ENCODE measurements at places on chromosomes 6 and 20.

GRCh38 chr6:53134601-53135235, 13.9 kb downstream of the GCM1 start:
- DNase-seq = no peak

DNA sequence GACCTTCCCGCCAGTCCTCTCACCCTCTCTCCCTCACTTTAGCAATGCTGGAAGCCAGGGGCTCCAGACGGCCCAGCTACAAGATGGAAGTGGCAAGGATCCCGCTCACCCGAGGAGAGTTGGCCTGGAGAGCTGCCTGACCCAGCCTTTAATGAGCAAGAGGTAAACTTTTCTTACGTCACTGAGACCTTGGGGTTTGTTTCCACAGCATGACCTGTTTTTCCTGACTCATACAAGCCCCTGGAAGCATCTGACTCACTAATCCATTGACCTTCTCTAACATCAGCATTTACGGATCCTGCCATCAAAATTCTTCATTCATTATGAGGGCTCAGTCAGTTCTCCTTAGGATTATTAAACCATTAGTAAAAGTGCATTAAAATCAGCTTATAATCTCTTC, 120.4 kb downstream of the MYLK4 start:
- DNase-seq = peak; percentile 93

GRCh38 chr6:13116155-13116554, 212.2 kb downstream of the TBC1D7 start:
- DNase-seq = no peak

DNA sequence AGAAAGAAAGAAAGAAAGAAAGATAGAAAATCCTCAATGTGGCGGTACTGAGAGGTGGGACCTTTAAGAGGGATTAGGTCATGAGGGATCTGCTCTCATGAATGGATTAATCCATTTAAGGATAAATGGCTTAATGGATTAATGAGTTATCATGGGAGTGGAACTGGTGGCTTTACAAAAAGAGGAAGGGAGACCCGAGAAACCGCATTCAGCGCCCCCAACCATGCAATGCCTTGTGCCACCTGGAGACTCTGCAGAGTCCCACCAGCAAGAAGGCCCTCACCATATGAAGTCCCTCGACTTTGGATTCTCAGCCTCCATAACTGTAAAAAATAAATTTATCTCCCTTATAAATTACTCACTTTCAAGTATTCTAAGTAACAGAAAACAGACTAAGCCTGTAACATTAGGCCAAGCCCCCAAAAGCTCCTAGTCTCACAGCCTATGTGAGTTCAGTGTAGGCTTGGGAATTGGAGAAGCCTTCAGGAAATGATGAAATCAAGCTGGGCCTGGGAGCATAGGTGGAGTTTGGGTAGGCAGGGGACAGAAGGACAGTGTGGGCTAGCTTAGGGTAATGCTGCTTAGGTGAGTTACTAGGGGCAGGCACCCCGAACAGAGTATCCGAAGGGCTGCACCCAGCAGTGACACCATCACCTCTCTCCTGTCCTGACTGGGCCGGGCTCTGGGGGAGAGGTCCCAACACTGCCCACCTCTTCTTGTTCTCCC, 36.2 kb upstream of the RNF24 start:
- DNase-seq = no peak

- DNase-seq = no peak
These were observed 1.7 kb upstream of the KIF25 start for GRCh38 chr6:167995731-167996151.

- no peak for DNase-seq
These were observed 48.3 kb downstream of the GJA10 start for GRCh38 chr6:89942601-89943000.

- no peak for DNase-seq
These were observed 26.8 kb upstream of the GATA5 start for GRCh38 chr20:62502496-62503095.

DNA sequence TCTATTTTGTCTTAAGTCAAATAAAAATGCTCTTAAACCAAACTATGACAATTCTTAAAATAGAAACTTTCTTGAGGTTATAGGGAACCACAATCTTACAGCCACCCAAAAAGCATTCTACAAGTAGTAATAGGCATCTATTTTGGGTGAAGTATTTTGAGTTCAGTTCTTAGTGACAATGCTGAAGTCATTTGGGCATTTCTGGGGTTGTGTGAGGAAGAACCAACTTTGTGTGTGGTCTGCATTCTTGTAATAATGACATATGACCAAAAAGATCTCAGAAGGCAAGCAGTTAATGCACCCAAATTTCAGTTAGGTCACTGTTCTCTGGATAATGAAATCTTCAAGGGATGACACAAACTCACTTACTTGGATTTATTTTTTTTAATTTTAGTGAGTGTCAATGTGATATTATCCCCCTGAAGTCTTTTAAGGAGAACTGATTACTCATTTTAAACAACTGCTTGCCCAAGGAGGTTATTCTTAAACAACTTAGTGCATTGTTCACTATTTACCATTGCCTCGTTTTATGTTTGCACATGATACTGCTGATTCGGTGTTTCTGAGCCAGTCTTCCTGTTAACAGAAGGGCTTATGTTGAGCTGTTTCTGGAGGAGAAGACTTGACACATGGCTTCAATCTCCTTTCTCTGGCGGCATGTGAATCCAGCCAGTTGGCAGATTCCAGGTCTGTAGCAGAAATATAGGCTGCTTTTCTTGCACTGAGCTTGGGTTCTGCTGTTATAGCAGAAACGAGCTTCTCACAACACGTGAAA, 618.9 kb downstream of the BCKDHB start:
- DNase-seq = no peak

- no peak for DNase-seq
These were observed 103.4 kb downstream of the SCML4 start for GRCh38 chr6:107720717-107721116.

DNA sequence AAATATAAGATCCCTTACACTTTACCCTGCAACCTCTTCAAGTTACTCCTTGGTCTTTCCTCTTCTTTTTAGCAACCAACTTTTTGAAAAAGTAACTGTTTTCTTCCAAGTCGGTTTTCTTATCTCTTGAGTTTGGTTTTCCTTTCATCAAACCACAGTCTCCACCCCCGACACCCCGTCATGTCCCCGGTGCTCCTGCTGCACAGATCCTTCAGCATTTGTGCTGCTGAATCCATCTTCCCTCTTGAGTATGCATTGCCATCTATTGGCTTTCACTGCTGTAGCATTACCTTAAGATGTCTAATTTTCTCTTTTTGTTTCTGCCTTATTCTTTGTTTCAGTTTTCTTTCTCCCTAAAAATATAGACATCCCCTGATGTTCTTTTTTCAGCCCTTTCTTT, 11.9 kb upstream of the TNFRSF21 start:
- DNase-seq = no peak

DNA sequence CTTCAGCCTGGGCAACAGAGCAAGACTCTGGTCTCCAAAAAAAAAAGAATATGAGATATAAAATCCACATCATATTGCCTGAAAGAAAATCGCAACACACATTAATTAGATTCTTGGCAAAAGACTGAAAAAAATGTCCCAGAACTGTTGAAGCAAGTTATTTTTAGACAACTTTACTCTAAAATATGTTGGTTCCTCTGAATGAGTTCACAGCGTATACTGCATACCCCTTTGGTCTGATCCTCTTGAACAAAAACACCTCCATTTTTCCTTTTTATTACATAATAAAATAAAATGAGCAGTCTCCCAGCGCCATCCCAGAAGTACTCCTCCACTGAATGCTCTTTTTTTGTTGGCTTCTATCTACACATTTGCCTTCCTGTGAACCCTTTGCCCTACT, 126.0 kb upstream of the TMEM170B start:
- DNase-seq = no peak

DNA sequence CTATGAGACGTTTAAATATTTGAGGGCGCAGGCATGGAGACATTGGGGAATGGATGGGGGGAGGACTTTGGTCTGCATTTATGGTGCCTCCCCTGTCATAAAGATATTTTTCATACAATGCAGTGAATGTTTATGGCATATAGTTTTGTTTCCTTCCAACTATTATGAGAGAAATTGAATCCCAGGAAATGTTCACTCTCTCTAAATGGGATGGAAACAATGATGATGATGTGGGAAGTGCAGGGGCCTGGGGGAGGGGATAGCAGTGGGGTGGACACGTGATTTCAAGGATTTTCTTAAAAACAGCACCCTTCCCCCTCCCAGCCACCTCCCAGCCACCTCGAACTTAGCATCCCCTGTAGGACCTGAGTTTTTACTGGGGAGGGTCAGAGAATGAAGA, 69.9 kb downstream of the TOX2 start:
- DNase-seq = no peak

- no peak for DNase-seq
These were observed 68.7 kb downstream of the SYCP2 start for GRCh38 chr20:59864726-59865125.

- DNase-seq = no peak
These were observed 237.8 kb upstream of the PMEPA1 start for GRCh38 chr20:57947421-57948179.

GRCh38 chr6:20203561-20204511, 8.4 kb downstream of the MBOAT1 start:
- DNase-seq = no peak

DNA sequence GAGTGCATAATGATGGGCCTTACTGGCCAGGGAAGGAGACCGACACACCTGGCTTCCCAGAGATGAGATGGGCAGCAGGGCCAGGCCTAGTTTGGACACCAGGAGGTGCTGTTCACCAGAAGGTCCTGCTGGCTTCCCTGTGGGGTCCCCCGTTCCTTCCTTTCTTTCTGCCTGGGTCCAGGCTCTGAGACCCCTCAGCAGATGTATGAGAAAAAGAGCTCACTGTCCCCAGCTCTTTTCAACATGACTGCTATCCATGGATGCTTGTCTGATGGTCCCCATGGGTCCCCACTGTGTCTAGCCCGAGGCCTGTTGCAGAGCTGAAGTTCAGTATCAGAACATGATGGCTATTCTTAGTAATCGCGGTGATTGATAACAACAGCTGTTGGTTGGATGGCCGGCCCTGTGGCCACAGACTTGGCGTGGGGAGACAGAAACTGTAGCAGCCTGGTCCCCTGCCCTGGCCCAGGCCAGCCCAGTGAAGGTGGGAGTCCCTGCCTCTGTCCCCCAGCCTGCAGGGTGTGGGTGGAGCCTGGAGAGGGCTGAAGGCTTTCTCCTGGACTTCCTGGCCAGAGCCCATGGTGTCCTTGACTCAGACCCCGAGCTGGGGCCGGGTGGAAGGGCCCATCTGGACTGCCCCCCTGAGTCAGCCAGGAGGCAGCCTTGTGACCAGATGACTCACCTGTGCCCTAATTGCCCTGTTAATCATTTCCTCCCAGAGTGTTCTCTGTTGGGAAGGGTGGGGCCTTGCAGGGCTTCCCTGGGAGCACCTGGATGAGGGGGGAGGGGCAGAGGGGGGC, 9.9 kb upstream of the BAK1 start:
- peak; percentile 57 for DNase-seq

DNA sequence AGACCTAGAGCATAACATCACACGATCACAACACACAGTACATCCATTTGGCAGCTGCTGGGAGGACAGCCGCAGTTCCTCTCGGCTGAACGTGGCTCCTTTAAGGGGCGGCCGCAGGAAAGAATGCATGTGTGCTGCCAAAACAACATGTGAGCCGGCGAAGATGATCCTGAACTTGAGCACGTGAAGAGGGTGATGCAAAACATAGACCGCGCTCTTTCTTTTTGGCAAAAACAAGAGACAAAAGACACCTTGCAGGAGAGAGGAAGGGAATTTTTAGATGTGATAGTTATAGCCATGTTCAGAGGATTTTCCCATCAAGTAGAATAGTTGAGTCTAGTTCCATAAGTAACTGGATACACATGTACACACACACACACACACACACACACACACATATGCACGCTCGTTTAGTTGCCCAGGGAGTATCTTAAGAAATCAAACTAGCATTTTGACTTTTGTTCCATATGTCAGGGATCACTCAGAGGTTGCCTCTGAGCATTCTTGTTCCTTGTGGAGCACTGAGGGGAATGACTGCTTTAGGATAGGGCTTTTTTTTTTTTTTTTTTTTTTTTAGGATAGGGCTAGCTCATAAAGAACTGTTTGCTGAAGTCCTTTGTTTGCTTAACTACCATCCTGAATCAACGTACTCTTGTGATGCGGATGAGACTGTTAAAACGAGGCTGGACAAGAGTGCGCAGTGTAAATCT, 21.7 kb upstream of the RANBP9 start:
- DNase-seq = peak; percentile 93

DNA sequence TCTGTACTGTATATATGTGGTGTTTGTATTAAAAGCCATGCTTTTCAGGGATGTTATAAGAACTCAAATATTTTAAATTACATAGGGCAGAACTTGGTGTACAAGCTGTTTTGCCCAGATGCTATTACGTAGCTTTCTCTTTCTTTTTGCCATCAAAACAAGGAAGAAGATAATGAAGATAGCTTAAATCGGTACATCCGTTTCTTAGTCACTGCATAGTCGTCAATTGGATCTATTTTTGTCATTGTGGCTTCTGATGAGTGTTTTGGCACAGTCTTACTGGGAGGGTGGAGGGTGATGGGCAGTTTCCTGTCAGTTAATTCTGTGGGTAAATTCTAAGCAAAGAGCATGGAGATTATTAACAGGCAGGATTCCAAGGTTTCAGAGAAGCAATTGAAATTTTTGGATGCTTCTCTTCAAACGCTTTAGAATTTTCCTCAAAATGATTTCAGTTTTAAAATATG, 649.1 kb upstream of the GJE1 start:
- DNase-seq = peak; percentile 50

DNA sequence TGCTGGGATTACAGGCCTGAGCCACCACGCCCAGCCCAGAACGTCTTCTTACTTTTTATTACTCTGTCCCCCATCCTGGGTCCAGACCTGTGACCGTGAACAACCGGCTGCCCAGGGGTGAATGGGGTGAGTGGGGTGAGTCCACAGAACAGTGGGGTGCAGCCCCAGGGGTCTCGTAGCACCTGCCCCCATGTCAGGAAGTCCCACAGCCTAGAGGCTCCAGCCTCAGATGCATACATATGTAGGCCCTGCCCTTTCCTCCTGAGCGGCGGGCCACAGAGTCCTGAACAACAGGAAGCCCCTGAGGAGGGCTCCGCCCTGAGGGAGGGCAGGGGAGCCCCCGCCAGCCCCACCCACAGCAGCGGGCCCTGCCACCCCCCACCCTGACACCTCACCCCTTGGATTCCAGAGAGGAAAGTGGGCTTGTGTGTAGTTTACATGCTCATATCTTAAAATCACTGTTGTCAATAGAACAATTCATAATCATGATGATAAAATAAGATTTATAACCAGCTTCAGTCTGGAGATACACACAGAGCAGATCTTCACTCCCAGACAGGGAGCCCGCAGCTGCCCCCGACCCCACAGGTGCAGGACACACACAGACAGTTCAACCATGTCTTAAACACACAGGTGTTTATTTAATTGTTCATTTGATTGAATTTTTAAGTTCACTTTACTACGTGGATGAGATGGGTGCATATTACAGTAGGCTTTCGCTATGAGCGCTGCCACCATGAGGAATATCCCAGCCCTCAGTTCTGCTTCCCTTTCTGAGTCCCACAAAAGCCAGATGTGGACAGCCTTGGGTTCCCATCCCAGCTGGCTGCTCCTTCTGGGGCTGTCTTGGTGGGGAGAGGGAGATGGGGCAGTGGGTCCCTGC, 12.4 kb upstream of the GMEB2 start:
- DNase-seq = no peak

GRCh38 chr20:35954200-35954906, at the start of gene SCAND1:
TSS of gene SCAND1 (minus strand) at chr20:35954502. CDS start at chr20:35954284, 218 bp downstream.
- DNase-seq = peak; percentile 94

GRCh38 chr6:146304181-146304580, 239.5 kb upstream of the RAB32 start:
- no peak for DNase-seq
